Thoracic aorta (tissue), 2 donors: ENCODE measurements at places on chromosomes 2 and 18.

DNA sequence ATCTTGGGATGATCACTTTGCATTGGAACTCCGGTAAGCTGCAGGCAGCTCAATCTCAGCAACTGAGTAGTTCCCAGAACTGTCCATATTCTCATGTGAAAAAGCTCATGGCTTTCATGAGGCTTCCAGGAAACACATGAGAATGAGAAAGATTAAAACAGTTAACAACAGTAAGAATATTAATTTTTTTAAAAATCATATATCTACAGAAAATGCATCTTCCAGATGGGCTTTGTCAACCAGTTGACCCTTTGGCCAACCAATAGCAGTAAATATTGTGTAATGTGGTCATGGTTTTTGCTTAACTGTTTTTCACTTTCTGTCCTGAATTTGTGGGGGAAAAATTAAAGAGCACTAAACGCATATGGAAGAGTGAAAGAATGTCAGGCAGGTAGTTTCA lies 131.2 kb upstream of the CCDC195 start:
- H3K27ac ChIP-seq, result no peak overlapping the region
- H3K4me3 ChIP-seq, result no peak overlapping the region
- no peaks in the 10 kb centered on the region for H3K27me3 ChIP-seq
- DNase-seq, result no peak
- H3K36me3 ChIP-seq, result peaks cover 7% of the 10 kb centered on the region
- H3K4me1 ChIP-seq, result peaks cover 9% of the 10 kb centered on the region

DNA sequence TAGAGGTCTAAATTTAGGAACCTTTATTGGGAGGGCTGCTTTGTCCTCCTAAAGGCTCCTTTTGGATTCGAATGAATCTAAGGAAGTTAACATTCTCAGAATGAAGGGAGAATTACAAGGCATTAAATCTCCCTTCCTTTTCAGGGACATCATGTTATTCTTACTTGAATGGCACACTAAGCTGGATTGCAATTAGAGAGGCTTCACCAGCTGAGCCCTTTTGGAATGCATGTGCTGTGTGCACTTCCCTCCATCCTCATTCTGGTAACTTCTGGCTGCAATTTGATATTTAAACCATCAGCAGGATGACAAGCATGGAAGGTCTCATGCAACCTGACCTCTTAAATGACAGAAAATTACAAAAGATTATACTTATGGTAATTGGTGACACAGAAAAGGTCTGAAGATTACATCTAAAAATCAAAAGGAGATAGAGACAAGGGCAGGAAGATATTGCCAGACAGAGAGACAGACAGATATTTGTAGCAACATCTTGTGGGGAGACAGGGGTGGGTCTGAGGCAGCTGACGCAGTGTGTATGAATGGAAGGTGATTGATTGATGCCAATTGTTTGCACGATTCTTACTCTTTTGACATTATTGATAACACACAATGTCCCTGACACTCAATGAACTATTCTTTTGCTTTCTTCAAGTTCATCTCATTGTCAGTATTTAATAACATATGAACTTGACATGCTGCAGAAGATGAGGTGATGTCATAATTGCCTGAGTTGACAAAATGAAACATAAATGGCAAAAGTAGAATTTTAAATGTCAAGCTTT lies 570.8 kb upstream of the GYPC start:
- H3K4me3 ChIP-seq, result no peak overlapping the region
- no peaks in the 10 kb centered on the region for H3K4me1 ChIP-seq
- no peak for DNase-seq
- H3K36me3 ChIP-seq, result no peaks in the 10 kb centered on the region
- H3K27ac ChIP-seq, result no peak overlapping the region

DNA sequence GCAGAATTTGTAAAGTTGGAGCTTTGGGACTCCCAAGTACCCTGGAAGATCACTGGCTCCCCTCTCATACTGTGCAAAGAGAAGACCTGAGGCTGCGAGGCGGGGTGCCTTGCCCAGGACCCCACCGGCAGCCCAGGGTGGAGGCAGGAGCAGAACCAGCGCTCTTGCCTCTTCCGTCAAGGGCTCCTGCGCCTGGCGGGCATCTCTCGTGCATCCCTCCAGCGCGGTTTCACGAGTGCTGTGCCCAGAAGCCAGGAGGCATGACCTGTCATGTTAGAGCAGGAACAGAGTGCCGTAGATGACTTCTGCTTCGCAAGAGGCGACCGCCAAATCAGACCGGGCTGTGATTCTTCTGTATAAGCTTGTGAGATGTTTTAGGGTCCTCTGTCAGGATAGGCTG lies 77.3 kb downstream of the LDLRAD4 start:
- H3K4me3 ChIP-seq, result no peak overlapping the region
- no peak overlapping the region for H3K27ac ChIP-seq
- no peak for DNase-seq

DNA sequence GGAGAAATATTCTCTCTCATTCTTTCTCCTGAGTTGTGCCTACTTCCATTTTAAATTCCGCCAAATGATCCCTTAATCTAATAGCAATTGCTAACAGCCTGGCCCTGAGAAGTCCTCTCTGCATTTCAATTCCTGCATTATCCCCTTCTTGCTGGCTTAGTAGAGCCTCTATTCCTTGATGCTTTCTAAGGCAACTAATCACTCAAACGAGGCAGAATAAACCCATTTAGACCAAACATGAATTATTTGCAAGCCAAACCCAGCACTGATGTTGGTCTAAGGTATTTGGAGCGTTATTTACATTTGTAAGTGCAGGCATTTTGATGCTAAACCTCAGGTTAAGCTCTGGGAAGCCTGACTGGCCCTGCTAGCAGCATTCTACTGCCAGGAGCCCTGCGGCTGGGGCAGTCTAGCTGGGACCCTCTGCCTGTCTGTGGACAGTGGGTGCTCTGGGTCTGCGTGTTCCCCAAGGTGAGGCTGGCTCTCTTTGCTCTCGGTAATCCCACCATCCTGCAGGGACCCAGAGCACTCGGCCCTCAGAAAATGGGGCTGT lies 173.1 kb upstream of the HS6ST1 start:
- H3K27me3 ChIP-seq, result no peaks in the 10 kb centered on the region
- no peaks in the 10 kb centered on the region for H3K4me1 ChIP-seq
- H3K27ac ChIP-seq, result no peak overlapping the region
- H3K36me3 ChIP-seq, result no peaks in the 10 kb centered on the region
- DNase-seq, result no peak

GRCh38 chr2:122136056-122136455 lies 380.6 kb downstream of the TSN start:
- no peaks in the 10 kb centered on the region for H3K36me3 ChIP-seq
- no peak overlapping the region for H3K4me3 ChIP-seq

DNA sequence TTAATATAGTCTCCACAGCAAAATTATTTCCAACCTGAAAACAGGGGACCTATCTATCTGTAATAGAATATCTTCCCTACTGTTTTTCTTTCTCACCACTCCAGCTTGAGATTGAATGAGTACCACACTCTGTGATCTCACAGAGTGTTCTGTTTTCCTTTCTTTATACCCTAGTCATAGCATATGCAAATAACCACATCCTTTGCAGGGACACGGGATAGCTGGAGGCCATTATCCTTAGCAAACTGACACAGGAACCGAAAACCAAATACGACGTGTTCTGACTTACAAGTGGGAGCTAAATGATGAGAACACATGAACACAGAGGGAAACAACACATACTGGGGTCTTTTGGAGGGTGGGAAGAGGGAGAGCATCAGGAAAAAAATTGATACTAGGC lies 224.7 kb downstream of the SLC8A1 start:
- no peaks in the 10 kb centered on the region for H3K27me3 ChIP-seq
- no peak overlapping the region for H3K4me3 ChIP-seq
- no peaks in the 10 kb centered on the region for H3K4me1 ChIP-seq
- H3K36me3 ChIP-seq, result no peaks in the 10 kb centered on the region

- H3K4me3 ChIP-seq, result no peak overlapping the region
- H3K36me3 ChIP-seq, result no peaks in the 10 kb centered on the region
- no peak for DNase-seq
- H3K27ac ChIP-seq, result no peak overlapping the region
Measured at GRCh38 chr2:123359636-123360035, 665.5 kb upstream of the CNTNAP5 start.

- no peak overlapping the region for H3K27ac ChIP-seq
- H3K27me3 ChIP-seq, result no peaks in the 10 kb centered on the region
- no peaks in the 10 kb centered on the region for H3K4me1 ChIP-seq
- no peak overlapping the region for H3K4me3 ChIP-seq
- no peak for DNase-seq
Measured at GRCh38 chr2:83972128-83972527, 487.0 kb downstream of the SUCLG1 start.

GRCh38 chr2:10215393-10215935 lies 87.2 kb upstream of the HPCAL1 start:
- H3K4me1 ChIP-seq, result no peaks in the 10 kb centered on the region
- H3K27ac ChIP-seq, result no peak overlapping the region
- H3K27me3 ChIP-seq, result no peaks in the 10 kb centered on the region
- H3K36me3 ChIP-seq, result no peaks in the 10 kb centered on the region
- DNase-seq, result no peak

- H3K27me3 ChIP-seq, result no peaks in the 10 kb centered on the region
- DNase-seq, result no peak
- H3K4me1 ChIP-seq, result peaks cover 4% of the 10 kb centered on the region
Measured at GRCh38 chr2:38702413-38702812, 36.5 kb downstream of the GALM start.

GRCh38 chr2:118430510-118431164 lies 342.4 kb downstream of the INSIG2 start:
- H3K27ac ChIP-seq, result no peak overlapping the region
- H3K4me3 ChIP-seq, result no peak overlapping the region
- no peaks in the 10 kb centered on the region for H3K36me3 ChIP-seq
- DNase-seq, result no peak
- no peaks in the 10 kb centered on the region for H3K4me1 ChIP-seq
- no peaks in the 10 kb centered on the region for H3K27me3 ChIP-seq

DNA sequence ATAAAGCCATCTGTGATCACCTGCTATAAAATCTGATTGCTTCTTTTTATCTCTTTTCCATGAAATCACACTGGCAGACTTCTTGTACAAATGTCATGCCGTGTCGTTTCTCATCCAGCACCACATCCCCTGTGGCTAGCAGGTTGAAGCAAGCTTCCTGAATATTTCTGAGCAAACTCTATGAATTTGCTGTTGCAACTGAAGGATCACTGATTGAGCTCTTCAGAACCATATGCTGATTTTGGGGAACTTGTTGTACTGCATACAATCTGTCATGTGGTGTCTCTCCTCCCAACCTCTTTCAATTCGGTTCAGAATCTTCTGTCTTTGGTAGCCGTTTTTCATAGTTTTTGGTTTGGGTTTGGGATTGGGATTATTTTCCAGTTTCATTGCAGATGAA lies 57.7 kb upstream of the RBMS1 start:
- H3K36me3 ChIP-seq, result no peaks in the 10 kb centered on the region
- DNase-seq, result no peak
- no peak overlapping the region for H3K27ac ChIP-seq
- H3K27me3 ChIP-seq, result no peaks in the 10 kb centered on the region
- H3K4me1 ChIP-seq, result no peaks in the 10 kb centered on the region
- H3K4me3 ChIP-seq, result no peak overlapping the region

DNA sequence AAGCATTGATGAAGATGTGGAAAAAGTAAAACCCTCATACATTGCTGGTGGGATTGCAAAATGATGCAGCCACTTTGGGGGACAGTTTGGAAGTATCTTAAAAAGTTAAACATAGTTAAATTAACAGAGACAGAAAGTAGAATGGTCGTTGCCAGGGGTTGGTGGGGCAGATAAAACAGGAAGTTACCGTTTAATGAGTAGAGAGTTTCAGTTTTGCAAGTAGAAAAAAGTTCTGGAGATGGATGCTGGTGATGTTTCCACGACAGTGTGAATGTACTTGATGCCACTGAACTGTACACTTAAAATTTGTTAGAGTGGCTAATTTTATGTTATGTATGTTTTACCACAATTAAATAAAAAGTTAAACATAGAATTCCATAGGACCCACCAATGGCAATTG lies 44.5 kb upstream of the EGR4 start:
- no peak for DNase-seq
- no peak overlapping the region for H3K27ac ChIP-seq
- no peaks in the 10 kb centered on the region for H3K27me3 ChIP-seq
- H3K4me3 ChIP-seq, result no peak overlapping the region
- no peaks in the 10 kb centered on the region for H3K36me3 ChIP-seq

GRCh38 chr2:239009589-239009961 lies 161.7 kb downstream of the TWIST2 start:
- DNase-seq, result no peak
- no peaks in the 10 kb centered on the region for H3K36me3 ChIP-seq
- H3K27ac ChIP-seq, result no peak overlapping the region
- no peaks in the 10 kb centered on the region for H3K27me3 ChIP-seq
- no peaks in the 10 kb centered on the region for H3K4me1 ChIP-seq

DNA sequence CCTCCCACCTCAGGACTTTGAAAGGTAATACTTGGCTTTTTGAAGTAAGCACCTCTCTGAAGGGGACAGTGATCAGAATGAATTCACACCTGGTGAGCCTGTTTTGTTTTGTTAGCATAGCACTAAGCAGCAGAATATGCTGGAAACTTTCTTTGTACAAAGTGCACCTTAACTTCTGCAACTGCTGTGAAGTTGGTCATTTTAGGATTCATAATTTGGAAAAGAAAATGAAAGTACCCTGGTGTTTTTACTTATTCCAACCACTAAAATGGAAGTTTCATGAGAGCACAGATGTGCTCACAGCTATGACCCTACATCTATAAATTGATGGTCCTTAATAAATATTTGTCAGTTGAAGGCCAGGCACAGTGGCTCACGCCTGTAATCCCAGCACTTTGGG lies 257.8 kb upstream of the STON1 start:
- H3K27me3 ChIP-seq, result no peaks in the 10 kb centered on the region
- no peak overlapping the region for H3K27ac ChIP-seq
- no peaks in the 10 kb centered on the region for H3K36me3 ChIP-seq

DNA sequence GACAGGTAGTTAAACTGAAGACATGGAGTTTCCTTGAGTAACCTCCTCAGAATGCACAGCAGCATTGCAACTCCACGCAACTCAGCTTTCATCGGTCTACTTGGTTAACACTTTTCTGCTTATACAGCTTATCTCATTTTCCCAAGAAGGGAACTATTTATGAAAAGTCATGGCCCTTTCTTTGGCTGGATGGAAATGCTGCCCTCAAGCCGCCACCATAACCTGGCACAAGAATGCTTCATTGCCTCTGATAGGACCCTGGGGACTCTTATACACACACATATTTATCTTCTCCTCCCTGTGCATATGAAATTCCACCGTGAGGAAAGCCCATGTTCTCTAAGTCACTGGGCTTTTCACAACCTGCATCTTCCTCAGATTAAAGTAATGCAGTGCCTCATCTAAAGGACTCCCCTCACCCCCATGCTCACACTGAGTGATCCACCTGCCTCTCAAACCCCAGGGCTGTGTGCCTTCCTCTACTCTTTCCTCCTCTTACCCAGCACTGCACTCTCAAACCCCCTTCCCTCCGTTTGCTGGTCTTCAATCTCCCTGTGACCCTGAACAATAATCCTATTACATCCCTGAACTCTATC lies 192.0 kb upstream of the HNRNPA3 start:
- H3K27me3 ChIP-seq, result no peaks in the 10 kb centered on the region
- no peak for DNase-seq
- H3K36me3 ChIP-seq, result no peaks in the 10 kb centered on the region
